HCEC 1CT (cell line): ENCODE measurements at places on chromosomes 4 and X.

- DNase-seq = no peak
These were observed 56.9 kb downstream of the ARHGAP10 start for GRCh38 chr4:147788791-147789190.

DNA sequence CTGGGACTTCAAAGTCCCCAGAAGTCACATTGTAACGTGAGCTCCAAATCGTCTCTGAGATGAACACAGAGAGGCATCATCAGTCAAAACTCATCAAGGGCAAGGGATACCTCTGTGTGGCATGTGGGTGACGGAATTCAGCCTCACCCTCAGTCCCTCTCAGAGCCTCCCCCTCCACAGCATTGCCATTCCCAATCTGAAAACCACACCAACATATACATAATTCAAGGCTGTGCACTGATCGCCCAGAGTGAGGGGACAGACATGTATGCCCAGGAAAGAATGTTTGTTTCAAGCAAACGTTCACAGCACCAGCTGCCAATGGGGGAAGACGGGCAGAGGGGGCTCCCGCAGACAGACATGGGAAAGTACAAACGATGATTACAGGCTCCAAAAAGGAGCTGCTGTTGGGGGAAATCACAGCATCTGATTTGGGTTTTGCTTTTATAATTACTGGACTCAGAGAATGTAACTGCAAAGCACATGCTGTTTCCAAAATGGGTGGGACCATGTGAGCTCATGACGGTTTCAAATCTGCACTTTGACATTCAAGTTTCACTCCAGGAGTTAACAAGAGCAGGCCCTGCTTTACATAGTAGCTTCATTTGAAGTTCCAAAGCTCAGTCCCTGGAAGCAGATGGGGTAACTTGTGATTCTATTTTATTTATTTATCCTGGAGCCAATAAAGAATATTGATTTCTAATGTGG is 88.3 kb downstream of the CLCN4 start:
- DNase-seq = no peak

DNA sequence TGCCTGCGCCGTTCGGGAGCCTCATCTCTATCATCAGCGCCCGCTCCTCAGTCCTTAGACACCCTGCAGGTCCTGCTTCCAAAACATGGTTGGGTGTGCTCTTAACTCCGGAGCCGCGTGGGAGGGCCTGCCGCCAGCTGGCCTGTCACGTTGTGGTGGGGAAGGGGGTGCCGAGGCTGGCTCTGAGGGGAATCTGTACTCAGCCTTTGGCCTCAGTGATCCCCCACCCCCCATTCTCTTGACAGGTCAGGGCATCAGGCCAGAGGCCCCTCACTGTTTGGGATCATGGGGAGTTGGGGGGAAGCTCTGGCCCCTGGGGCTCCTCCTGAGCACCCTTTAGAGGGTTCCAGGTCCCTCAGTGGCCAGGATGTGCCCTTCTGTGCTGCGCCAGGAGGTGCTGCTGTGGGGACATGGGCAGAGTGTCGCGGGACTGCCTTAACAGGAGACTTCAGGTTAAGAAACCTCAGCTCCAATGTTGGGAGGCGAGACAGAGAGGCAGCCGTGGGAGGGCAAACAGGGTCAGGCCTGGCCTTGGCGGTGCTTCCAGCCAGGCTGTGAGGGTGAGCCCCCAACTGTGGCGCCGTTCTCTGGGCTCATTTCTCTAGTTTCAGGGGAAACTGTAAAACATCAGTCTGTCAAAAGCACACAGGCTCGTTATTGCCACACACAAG is 33.5 kb downstream of the TRMT44 start:
- no peak for DNase-seq

DNA sequence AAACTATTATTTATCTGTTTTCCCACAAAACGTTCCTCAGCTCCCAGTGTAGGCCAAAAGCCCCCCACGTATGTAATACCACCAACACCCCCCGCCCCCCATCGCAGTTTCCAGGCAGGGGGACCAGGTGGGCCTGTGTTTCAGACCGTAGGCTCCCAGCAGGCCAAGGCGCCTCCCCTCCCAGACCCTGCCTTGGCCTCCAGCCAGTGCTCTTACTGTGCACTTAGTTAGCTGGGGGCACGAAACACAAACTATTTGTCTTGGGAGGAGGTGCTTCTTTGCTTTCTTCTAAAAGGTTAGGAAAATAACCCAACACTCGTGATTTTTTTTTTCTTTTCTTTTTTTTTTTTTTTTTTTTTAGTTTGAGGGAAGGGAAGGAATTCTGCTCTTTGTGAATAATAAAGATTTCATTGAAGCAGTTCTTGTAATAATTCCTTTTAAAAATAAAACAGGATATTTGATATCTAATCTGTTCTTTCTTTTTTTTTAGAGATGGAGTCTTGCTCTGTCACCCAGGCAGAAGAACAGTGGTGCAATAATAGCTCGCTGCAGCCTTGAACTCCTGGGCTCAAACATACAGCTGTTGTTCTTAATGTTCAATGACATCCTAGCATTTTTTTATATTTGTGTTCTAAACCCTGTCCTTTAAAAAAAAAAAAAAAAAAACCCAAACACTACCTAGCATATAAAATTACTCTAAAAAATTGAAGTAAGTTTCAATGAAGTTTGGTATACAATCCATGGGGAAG is 83.0 kb upstream of the CLDN34 start:
- DNase-seq = no peak

GRCh38 chr4:138224614-138225013 is 17.5 kb downstream of the SLC7A11 start:
- no peak for DNase-seq

GRCh38 chr4:7838136-7838782 is 101.4 kb downstream of the AFAP1 start:
- DNase-seq = no peak
